ENCODE measurements at places on chromosomes 6 and 20.
A peak's percentile ranks its signal among the peaks of the same experiment; 100 is the strongest.

- peak; percentile 27 for DNase-seq
Measured at GRCh38 chr6:55176958-55177357, 2.6 kb downstream of the HCRTR2 start.

- peak; percentile 51 for DNase-seq
Measured at GRCh38 chr6:42960243-42961019, at the start of gene GNMT. Gene GNMT, plus strand, starts transcription at chr6:42960754. Its CDS starts 14 bp downstream, at chr6:42960768.

- no peak for DNase-seq
Measured at GRCh38 chr20:20939006-20939405, 167.2 kb downstream of the LINC00237 start.

DNA sequence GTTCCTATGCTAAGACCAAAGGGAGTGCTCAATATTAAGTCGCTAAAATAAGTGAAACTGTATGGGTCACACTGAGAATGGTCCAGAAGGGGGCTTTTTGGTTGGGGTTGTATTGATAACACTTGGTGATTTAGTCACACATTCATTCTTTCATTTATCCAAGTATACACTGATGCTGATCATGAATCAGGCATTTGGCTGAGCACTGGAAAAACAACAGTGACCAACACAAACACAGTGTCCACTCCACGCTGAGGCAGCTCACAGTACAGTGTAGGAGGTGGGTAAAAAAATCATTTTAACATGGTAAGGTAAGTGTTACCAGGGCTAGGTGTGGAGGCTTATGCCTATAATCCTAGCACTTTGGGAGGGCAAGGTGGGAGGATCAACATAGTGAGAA, 9.2 kb upstream of the FAM83C start:
- DNase-seq, result no peak

DNA sequence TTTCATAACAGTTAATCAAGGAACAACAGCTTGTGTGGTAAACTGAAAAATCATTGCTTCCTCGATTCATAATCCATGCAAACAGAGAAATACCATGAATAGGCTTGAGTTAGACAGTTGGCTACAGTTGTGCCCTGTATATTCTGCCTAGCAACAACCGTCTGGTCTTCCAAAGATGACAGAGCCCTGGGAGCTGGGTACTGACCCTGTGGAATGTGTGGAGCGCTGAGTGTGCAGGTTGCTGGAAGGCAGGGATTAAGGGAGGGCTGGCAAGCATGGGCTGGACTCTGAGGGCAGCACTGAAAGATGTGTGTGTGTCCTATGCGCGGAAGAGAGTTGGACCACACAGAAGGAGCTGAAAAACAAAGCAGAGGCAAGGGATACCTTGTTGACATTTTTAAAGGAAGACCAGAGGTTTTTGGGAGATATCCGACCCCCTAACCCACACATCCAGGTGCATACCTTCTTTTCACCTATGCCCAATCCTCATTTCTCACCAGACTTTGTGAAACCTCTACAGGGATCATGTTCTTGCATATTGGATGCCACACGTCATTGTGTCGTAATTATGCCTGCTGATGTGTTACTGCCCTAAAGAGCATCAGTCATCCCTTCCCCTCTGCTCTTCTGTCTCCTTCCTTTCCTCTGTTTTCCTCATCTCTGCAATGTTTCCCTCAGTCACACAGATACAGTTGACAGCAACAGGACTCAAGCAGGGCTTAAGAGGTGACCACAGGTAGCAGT, 58.2 kb upstream of the VGLL2 start:
- no peak for DNase-seq

DNA sequence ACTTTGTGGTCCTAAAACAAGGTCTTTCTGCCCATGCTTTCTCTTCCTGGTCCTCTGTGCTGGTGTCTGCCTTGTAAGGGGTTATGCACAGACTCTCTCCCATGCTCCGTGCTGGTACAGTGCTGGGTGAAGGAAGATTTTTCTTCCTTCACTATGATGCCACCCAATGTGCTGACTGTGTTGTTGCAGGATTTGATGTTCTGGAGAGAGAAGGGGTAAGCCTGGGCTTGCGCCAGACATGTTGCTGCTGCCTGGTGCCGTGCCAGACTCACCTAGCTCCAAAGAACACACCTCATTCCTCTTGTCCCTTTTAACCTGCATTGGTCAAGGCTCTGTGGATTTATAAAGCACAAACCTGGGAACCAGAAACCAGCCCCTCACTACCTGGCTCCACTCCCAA, 28.4 kb upstream of the ARMH2 start:
- DNase-seq, result no peak

All from MM.1S (cell line).